HCT116 (cell line): ENCODE measurements at places on chromosomes 1 and 21.

- DNase-seq = no peak
Measured at GRCh38 chr1:182337736-182338571, 53.6 kb downstream of the GLUL start.

GRCh38 chr1:212467843-212468482 is 35.2 kb downstream of the NENF start:
- DNase-seq = no peak

DNA sequence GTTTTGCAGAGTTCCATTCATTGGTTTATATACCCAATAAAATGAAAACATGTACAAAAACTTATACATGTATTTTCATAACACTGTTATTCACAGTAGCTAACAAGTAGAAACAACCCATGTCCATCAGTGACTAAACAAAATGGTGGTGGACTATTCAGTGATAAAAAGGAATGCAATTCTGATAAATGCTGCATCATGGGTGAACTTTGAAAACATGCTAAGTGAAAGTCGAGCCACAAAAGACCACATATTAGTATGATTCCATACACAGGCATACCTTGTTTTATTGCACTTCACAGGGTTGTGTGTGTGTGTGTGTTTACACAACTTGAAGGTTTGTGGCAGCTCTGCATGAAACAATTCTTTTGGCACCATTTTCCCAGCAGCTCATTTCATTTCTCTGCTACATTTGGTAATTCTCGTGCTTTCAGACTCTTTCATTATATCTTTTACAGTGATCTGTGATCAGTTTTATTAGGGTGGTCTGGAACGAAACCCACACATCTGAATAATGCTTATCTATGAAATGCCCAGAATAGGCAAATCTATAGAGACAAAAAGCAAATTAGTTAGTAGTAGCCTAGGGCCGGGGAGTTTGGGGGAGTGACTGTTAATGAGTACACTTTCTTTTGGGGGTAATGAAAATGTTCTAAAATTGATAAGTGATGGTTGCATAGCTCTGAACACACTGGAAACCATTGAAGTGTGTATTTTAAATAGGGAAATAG is 27.2 kb downstream of the RNF11 start:
- no peak for DNase-seq

DNA sequence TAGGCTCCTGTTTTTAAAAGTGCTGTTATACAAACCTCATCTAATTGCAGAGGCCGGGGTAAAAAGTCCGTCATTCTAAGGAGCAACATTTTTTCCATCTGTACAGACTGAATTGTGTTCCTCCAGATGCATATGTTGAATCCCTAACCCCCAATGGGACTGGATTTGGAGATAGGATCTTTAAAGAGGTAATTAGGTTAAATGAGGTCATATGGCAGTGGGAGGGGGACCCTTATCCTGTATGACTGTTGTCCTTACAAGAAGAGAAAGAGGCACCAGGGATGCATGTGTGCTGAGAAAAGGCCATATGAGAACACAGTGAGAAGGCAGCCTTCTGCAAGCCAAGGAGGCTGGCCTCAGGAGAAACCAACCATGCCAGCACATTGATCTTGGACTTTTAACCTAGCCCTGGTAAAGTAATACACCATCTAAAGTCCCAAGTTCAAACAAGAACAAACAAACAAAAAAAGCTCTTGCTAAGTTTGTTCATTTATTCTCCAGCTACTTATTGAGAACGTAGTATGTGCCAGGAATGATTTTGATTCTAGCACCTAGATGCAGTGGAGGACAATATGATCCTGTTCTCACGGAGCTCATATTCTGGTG is 352.4 kb downstream of the NTNG1 start:
- no peak for DNase-seq

GRCh38 chr1:86687595-86687994 is 16.8 kb upstream of the SH3GLB1 start:
- DNase-seq = no peak

- DNase-seq = no peak
Measured at GRCh38 chr1:237834461-237834860, 56.3 kb downstream of the ZP4 start.

DNA sequence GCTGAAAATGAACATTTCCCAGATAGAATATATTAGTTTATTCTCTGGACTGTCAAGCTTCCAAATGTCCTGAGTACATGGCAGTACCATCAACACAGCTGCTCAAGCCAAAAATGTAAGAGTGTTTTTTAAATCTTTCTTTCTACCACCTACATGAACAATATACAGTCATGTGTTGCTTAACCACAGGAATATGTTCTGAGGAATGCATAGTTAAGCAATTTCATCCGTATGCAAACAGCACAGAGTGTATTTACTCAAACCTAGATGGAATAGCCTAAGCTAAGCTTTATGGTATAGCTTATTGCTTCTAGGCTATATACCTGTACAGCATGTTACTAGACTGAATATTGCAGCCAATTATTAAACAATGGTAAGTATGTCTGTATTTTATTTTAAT is 561.9 kb upstream of the ADGRL4 start:
- no peak for DNase-seq

- DNase-seq = no peak
Measured at GRCh38 chr1:209583408-209583807, at the start of gene CAMK1G. TSS of gene CAMK1G (plus strand) at chr1:209583714. CDS start at chr1:209594984, 11,270 bp downstream.

DNA sequence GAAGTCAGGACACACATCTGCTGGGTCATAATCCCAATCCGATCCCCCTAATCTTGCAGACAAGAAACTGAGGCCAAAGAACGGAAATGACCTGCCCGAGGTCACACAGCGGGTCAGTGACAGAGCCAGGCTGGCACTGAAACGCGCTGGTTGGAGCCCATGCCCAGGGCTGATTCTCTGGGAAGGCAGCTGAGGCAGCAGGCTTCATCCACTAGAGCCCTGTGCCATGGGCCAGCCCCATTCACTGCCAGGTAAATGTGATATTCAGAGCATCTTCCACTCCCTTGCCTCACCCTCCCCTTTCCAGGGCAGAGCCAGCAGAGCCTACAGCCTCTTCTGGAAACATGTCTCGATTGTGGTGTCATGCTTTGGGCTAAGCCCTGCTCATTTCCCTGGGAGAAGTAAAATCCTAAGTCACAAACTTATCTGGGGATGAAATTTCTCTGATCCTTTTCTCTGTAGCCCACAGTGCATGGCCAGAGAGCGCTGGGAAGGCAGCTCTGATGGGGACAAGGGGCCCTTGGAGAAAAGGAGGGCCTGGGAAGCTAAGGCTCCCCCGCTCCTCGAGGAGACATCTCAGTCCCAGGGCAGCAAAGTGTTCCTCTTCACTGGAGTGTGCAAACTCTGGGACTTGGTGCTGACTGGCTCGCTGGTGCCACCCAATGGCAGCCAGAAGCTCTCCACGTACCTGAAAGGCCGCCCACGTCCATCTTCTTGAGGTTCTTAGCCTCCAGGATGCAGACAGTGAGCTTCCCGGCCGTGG is 110.4 kb downstream of the SYT2 start:
- peak; percentile 34 for DNase-seq

- no peak for DNase-seq
Measured at GRCh38 chr1:172946814-172947507, 103.8 kb downstream of the TNFSF18 start.

DNA sequence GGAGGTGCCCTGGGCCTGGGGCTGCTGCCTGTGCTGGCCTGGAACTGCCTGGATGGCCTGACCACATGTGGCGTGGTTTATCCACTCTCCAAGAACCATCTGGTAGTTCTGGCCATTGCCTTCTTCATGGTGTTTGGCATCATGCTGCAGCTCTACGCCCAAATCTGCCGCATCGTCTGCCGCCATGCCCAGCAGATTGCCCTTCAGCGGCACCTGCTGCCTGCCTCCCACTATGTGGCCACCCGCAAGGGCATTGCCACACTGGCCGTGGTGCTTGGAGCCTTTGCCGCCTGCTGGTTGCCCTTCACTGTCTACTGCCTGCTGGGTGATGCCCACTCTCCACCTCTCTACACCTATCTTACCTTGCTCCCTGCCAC is 1.8 kb downstream of the GPR3 start:
- DNase-seq = no peak

DNA sequence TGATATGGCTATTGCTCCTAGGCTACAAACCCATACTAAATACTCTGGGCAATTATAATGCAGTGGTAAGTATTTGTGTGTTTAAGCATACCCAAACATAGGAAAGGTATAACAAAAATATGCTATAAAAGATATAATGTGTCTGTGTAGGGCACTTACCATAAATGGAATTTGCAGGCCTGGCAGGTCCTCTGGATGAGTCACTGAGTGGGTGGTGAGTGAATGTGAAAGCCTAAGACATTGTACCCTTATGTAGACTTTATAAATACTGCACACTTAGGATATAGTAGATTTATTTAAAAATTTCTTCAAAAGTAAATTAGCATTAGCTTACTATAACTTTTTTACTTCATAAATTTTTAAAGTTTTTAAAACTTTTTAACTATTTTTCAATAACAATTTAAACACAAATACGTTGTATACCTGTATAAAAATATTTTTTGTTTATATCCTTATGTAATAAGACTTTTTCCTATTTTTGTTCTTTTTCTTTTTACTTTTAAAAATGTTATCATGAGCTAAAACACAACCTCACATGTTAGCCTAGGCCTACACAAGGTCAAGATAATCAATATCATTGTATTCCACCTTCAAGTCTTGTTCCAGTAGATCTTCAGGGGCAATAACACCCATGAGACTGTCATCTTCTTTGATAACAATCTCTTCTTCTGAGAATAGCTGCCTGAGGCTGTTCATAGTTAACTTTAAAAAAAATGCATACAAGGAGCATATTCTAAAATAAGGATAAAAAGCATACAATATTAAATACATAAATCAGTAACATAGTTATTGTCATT is 306.3 kb upstream of the RGS18 start:
- DNase-seq = no peak

- DNase-seq = no peak
Measured at GRCh38 chr21:40179166-40179565, 311.9 kb downstream of the PCP4 start.

- DNase-seq = no peak
Measured at GRCh38 chr1:246761396-246761795, 37.2 kb downstream of the SCCPDH start.

- no peak for DNase-seq
Measured at GRCh38 chr1:154941333-154942013, 5.0 kb upstream of the PMVK start.

- no peak for DNase-seq
Measured at GRCh38 chr1:76302711-76303339, 228.3 kb downstream of the ST6GALNAC3 start.

GRCh38 chr1:108053270-108054013 is 88.5 kb upstream of the VAV3 start:
- DNase-seq = no peak

GRCh38 chr21:35885942-35886541 is 174.3 kb downstream of the SETD4 start:
- DNase-seq = no peak

- DNase-seq = no peak
Measured at GRCh38 chr1:168085401-168085872, 51.3 kb downstream of the GPR161 start.

- no peak for DNase-seq
Measured at GRCh38 chr1:206678490-206678889, 6.2 kb upstream of the MAPKAPK2 start.

DNA sequence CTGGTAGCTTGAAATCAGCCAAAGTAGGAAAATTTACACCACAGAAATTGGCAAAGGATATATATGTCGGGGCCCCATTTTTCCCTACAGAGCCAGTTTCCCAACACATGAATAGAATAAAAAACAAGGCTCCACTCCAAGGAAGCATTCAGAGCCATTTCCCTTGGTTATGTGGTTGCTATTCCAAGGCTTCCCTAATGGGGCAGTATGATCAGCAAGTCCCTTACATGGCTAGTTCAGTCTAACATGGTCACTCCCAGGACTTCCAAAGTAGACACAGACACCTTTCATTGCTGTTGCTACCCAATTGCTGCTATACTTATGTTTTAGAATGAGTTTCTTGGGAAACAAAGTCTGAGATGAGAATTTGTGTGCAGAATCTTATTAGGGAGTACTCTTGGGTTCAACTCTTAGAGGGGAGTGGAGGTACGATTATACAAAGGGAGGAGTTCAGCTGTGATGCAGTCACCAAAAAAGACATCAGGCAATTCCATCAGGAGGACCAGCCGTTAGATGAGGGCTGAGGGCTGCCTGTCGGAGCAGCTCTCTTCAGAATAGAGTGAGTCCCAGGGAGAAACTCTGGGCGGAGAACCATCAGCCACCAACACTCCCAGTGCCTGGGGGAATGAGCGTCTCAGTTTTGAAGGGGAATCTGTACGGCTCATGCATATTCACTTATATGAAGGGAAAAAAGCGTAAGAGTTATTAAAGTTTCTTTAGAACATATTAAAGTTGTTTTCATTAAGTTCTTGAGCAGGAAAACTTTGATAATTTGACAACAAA is 92.9 kb downstream of the C21orf91 start:
- peak; percentile 23 for DNase-seq

- no peak for DNase-seq
Measured at GRCh38 chr1:20099533-20099932, 19.8 kb downstream of the PLA2G2D start.

DNA sequence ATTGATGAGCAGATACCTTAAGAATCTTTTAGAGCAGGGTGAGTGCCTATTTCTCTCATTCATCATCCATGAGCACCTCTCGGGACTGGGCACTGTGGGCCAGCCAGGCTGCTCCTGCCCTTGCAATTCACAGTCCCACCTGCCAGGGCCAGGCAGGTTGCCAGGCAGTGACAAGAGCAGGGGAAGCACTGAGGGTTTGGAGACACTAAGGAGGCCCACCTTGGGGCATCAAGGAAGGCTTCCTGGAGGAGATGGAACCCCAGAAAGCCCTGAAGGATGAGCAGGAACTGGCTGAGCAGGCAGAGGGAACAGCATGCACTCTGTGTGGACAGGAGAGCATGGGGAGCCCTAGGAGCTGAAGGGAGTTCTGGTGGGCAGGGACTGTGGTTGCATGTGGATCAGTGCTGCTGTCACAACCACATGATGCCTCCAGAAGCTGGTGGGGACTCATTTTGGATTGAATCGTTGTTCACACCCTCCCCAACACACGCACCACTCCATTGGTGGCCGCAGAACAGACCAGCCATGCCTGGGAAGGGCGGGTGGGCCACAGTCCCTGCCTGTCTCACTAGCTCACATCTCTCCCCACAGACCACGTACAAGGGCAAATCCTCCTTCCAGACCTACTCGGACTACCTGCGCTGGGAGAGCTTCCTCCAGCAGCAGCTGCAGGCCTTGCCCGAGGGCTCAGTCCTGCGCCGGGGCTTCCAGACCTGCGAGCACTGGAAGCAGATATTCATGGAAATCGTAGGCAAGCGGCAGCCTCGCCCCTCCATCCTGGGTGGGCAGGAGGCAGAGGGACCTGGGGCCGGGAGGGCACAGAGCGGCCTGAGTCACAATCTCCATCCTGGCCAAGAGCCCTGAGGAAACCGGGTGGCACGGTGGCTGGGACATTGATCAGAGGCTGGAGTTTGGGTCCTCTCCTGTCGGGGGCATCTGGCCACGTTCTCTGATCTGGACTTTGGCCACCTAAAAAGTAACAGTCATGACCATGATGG is 55.1 kb downstream of the DISP3 start:
- DNase-seq = no peak
